HCT116 (cell line): ENCODE measurements at places on chromosomes 7 and 10. TPM values are rescaled to one million over a fixed set of nuclear protein-coding genes. Genes with fewer than 3 reads are reported as not detected.

The IQUB gene
- total RNA-seq = 0.79 TPM

The CASP7 gene
- 30.5 TPM for total RNA-seq

The RET gene
- total RNA-seq = 5.9 TPM

The FZD8 gene
- 0.22 TPM for total RNA-seq

The LRRC18 gene
- total RNA-seq = not detected

- no peak for DNase-seq
Observed at GRCh38 chr10:75487087-75487754, 55.8 kb downstream of the LRMDA start.

DNA sequence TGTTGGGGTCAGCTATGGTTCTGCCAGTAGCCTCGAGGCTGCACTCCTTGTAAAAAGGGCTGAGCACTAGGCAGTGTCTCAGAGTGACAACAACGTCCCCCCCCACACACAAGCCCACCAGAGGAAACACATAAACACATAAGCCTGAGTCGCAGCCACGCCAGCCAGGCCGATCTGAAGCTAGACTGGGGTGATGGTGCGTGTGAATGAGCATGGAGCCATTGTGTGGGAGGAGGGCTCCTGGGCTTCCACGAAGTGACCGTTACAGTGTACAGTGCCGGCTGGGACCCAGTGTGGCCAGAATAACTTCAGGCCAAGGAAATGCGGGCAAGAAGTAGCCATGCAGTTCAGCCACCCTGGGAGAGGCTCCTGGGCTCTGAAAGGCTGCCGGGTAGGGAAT is 3.7 kb upstream of the C10orf105 start:
- DNase-seq = no peak

- no peak for DNase-seq
Observed at GRCh38 chr10:3926675-3927525, 141.9 kb upstream of the KLF6 start.

GRCh38 chr7:137390076-137390475 is 46.5 kb upstream of the PTN start:
- no peak for DNase-seq

DNA sequence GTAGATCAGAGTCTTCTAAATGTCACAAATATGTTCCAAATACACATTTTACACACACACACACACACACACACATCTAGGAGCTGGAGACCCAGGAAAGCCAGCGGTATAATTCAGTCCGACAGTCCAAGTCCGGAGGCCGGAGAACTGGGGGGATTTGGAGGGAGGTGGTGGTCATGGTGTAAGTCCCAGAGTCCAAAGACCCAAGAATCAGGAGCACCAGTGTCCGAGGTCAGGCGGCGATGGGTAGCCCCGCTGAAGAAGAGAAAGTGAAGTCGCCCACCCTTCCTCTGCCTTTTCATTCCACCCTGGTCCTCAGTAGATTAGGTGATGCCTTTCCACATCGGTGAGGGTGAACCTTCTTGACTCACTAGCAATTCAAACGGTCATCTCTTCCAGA is 154.8 kb downstream of the CAMK1D start:
- no peak for DNase-seq

DNA sequence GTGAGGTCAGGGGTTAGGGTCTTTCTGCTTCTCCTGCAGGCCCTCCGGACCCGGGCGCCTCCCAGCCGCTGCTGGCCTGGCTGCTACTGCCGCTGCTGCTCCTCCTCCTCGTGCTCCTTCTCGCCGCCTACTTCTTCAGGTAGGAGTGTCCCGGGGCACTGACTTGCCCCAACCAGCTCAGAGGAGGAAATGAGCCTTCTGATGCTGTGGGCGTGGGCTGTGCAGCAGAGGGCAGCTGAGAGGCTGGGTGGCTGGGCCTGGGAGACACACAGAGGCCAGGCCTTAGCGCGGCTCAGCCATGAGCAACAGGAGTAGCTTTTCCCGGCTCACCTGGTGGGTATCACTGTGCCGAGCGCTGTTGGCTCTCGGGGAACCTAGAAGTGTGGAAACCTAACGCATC is 78.9 kb downstream of the MKI67 start:
- peak; percentile 88 for DNase-seq
